ENCODE measurements at places on chromosomes 16 and 17.

- no peak for DNase-seq
- H3K27me3 ChIP-seq = no peaks in the 10 kb centered on the region
- H3K4me3 ChIP-seq = no peak overlapping the region
- H3K27ac ChIP-seq = no peak overlapping the region
- H3K36me3 ChIP-seq = no peaks in the 10 kb centered on the region
Observed at GRCh38 chr16:76932541-76933211, 258.3 kb upstream of the MON1B start.

- H3K36me3 ChIP-seq = no peaks in the 10 kb centered on the region
- no peak for DNase-seq
- no peaks in the 10 kb centered on the region for H3K4me1 ChIP-seq
- no peak overlapping the region for H3K27ac ChIP-seq
- no peak overlapping the region for H3K4me3 ChIP-seq
Observed at GRCh38 chr17:50088952-50089825, 6.0 kb upstream of the PDK2 start.

DNA sequence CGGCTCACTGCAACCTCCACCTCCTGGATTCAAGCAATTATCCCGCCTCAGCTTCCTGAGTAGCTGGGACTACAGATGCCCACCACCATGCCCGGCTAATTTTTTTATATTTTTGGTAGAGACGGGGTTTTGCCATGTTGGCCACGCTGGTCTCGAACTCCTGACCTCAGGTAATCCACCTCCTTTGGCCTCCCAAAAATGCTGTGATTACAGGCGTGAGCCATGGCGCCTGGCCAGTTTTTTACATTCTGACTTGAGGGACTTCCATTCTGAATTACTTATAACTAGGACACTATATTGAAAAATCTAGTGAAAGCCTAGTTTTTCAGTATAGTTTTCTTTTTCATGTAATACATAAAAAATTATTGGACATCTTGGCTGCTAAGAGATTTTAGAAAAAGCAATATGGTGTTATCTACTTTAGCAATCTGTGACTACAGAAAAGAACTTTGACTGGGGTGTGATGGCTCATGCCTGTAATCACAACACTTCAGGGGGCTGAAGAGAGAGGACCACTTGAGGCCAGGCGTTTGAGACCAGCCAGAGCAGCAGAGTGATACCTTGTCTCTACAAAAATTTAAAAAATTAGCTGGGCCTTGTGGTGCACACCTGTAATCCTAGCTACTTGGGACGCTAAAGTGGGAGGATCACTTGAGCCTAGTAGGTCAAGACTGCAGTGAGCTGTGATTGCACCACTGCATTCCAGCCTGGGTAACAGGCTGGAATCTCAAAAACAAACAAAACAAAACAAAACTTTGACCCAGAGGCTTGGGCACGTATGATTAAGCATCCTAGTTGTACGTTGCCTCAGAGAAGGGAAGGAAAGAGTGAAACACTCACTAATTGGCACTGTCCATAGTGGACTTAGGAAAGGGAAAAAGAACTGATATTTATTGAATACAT lies 26.8 kb upstream of the GOSR1 start:
- no peak overlapping the region for H3K27ac ChIP-seq
- no peaks in the 10 kb centered on the region for H3K36me3 ChIP-seq
- DNase-seq = no peak
- no peak overlapping the region for H3K4me3 ChIP-seq

GRCh38 chr17:59856859-59857794 lies 35.6 kb downstream of the TUBD1 start:
- H3K4me3 ChIP-seq = no peak overlapping the region
- H3K4me1 ChIP-seq = no peaks in the 10 kb centered on the region
- no peaks in the 10 kb centered on the region for H3K27me3 ChIP-seq
- DNase-seq = no peak

DNA sequence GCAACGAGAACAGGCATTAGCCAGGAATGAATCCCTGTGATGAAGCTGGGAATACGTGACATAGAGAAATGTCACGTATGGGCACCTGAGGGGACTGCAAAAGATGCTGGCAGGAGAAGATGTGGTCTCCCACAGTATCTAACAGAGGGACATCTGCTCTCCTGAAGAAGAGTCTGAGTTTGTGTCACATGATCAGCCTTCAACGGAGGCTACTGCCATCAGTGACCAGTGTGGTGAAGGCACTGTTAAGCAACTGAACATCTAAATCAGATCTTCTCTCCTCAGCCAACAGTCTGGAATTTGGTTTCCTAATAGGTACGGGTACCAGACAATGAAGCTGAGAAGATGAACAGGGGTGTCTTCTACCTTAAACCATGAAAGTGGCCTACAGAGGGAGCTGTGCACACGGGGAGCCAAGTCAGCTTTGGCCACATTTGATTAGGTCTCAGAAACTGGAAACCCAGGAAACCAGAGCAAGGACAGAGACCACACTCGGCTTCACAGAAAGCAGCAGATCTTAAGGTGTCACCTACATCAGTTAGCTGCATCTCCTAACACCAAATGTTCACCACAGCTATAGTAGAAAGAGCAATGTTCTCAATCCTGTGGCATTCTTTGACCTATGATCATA lies 41.8 kb downstream of the BRD7 start:
- H3K4me3 ChIP-seq = no peak overlapping the region
- no peak for DNase-seq
- H3K27me3 ChIP-seq = no peaks in the 10 kb centered on the region

GRCh38 chr16:7086822-7087616 lies 245.6 kb upstream of the RBFOX1 start:
- no peaks in the 10 kb centered on the region for H3K27me3 ChIP-seq
- no peaks in the 10 kb centered on the region for H3K4me1 ChIP-seq
- DNase-seq = no peak
- no peak overlapping the region for H3K27ac ChIP-seq
- H3K36me3 ChIP-seq = no peaks in the 10 kb centered on the region

- no peak for DNase-seq
- no peaks in the 10 kb centered on the region for H3K4me1 ChIP-seq
- H3K27ac ChIP-seq = no peak overlapping the region
- no peak overlapping the region for H3K4me3 ChIP-seq
- no peaks in the 10 kb centered on the region for H3K36me3 ChIP-seq
Observed at GRCh38 chr17:75619506-75620431, 13.5 kb upstream of the SMIM5 start.

Data from aorta (tissue), 5 donors.